ENCODE measurements at places on chromosomes 5 and 9.
A peak's percentile ranks its signal among the peaks of the same experiment; 100 is the strongest.

GRCh38 chr5:164636456-164636855, 1131.0 kb downstream of the MAT2B start:
- DNase-seq: no peak

DNA sequence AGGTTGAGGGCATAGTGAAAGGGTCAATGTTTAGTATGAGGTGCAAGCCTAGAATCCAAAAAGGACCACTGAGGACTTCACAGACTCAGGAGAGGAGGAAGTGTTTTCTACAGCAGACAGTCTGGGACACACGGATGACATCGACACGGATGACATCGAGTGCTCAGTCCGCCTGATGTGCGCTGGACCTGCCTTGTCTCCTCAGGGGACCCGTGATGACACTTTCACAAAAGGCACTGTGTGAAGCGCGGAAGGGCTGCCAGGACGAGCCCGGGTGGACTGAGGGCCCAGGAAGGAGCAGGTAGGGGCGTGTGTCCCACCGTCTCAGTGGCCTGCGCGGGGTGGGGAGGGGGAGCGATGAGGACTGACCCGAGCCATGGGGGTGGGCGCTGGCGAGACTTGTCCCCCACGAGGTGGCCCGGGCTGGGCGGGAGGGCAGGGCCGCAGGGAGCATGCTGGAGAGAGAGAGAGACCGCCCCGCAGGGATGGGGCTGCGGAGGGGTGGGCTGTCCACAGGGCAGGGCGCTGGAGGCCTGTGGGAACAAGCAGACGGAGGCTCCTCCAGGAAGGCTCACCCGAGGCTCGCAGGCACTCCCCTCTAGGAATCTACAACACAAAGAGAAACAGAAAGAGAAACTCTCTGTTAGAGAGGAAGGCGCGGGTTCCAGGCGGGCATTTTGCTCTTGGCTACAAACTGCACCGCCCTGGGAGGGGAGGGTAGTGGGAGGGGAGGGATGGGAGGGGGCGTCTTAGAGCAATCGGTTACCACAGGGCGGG, 54.9 kb downstream of the USP20 start:
- no peak for DNase-seq

DNA sequence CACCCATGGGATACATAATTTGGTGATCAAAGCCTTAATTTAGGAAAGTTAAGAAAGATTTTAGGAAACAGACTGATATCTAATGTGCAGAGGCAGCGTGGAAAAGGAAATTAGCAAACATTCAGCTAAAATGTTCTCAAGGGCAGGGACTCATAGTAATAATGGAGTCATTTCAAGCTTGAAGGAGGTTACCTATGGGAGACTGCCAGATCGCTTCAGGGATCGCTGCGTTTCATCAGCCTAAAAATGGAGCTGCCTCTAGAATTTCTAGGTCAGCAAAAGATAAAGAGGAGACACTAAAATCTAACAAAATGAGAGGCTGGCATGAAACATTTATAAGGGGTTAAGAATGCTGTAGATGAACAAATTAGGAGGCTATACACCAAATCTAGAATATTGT, 115.5 kb downstream of the APBA1 start:
- DNase-seq: no peak

DNA sequence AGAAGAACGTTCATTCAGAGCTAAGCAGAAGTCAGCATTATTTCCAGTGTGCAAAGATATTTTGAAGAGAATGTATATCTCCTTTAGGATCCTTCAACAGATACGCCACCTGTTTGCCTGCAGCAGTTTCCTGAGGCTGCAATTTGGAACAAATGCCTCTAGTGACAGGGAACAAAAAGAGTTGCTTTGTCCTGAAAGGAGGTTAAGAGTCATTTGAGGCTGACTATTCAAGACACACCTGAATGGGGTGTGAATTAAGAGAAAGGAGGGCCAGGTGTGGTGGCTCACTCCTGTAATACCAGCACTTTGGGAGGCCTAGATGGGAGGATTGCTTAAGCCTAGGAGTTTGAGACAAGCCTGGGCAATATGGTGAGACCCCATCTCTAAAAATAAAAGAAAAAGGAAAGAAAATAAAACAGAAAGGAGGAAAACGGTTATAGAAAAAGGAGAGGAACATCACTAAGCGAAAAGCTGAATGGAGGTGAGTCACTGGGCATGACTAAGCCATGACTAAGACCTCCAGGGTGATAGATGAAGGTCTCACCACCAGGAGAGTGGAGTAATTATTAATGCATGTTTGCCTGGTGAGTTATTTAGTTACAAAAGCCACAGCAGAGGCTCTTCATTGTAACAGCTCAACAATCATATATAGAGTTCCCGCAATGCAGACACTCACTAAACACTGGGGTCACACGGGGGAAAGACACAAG, 255.2 kb upstream of the TNC start:
- DNase-seq: no peak

DNA sequence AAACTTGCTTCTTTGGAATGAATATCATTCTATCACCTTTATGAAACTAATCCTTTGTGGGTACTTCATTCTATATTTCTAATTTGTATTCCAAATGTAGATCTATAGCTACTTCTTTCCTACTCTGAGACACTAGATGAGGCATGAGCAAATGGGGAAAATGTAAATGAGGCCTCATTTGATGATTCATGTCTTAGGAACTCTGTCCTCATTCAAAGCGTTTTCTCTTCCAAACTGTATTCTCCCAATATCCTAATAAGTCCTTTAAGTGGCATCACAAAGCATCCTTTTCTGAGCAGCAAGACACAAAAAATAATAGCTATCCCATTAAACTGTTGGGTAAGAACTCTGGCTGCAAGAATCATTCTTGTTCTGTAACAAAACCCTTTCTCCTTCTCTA, 56.1 kb downstream of the TTLL11 start:
- no peak for DNase-seq

DNA sequence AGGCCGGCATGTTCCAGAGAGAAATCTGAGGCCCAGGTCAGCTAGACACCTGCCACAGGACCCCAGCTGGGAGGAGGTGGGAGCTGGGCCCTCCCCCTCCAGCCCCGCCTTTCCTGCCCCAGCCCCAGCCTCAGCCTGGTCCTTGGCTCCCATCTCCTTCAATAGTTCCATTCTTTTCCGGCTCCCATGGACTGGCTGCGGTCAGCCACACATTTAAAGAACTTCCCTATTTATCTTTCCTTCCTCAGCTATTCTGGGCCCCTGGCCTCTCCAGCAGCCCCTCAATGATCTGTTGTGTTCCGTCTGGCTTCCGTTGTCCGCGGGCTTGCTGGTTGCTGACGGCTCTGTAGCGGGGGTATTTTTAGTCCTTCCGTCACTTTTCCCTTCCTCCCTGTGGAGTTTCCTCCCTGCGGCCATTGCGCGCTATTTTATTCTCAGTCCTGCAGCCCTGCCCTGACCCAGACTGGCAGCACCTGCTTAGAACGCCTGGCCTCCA, 73.8 kb downstream of the AMBP start:
- peak; percentile 51 for DNase-seq

GRCh38 chr9:16314476-16314875, 556.0 kb downstream of the BNC2 start:
- no peak for DNase-seq

DNA sequence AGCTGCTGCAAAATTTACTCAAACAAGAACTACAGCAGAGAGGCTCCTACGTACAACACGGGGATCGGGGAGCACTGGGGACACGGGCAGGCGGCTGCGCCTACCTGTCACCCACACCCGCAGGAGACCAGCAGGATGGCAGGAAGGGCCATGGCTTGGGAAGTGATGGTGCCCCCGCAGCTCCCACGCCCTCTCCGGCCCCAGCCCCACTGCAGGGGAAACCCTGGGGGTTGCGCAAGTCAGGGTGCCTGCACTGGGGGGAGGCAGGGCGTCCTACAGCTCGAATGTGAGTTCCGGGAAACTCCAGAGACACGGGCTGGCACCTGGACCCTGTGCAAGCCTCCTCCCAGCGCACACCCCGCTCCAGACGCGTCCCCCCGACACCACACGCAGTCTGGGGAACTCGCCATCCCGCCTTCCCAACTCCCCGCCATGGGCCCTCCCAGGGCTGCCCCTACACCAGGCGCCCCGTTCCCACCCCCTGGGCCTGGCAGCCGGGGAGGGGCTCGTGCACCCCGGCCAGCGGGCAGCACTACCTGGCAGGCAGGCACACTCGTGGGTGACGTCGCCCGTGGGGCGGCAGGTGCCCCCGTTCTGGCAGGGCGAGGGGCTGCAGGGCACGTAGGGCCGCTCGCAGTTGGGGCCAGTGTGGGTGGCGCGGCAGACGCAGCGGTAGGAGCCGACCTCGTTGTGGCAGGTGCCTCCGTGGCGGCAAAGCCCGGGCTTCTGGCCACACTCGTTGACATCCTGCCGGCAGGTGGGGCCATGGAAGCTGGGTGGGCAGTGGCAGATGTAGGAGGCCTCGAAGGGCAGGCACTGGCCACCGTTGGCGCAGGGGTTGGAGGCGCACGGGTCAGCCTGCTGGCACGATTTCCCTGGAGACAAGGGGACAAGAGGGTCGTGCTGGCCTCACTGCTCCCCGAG, 23.3 kb downstream of the NOTCH1 start:
- no peak for DNase-seq

- DNase-seq: no peak
Measured at GRCh38 chr5:35869685-35870277, 13.1 kb downstream of the IL7R start.

DNA sequence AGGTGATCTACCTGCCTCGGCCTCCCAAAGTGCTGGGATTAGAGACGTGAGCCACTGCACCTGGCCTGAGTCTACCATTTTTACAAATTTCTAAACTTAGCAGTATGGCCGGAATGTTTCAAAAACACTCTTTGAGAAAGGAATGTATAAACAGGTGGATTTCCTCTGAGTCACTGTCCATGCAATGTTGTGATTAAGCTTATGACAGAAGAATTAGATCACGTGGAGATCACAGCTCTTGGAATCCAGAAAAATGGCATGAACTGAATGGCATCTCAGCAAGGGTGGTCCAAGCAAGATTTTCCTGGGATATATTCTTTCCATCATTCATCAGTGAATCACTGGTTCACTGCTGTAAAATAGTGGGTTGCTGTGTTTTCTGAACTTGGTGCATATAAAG, 865.0 kb downstream of the PTPRD start:
- DNase-seq: no peak

- no peak for DNase-seq
Measured at GRCh38 chr5:36613241-36613640, 6.8 kb downstream of the SLC1A3 start.

GRCh38 chr9:116059466-116059865, 94.1 kb upstream of the PAPPA start:
- no peak for DNase-seq

GRCh38 chr5:8606231-8606630, 737.3 kb downstream of the MTRR start:
- DNase-seq: no peak

Measured in anterior cingulate cortex (tissue), 58 donors.